AG04450 (cell line): ENCODE measurements at places on chromosomes 7 and 10.

DNA sequence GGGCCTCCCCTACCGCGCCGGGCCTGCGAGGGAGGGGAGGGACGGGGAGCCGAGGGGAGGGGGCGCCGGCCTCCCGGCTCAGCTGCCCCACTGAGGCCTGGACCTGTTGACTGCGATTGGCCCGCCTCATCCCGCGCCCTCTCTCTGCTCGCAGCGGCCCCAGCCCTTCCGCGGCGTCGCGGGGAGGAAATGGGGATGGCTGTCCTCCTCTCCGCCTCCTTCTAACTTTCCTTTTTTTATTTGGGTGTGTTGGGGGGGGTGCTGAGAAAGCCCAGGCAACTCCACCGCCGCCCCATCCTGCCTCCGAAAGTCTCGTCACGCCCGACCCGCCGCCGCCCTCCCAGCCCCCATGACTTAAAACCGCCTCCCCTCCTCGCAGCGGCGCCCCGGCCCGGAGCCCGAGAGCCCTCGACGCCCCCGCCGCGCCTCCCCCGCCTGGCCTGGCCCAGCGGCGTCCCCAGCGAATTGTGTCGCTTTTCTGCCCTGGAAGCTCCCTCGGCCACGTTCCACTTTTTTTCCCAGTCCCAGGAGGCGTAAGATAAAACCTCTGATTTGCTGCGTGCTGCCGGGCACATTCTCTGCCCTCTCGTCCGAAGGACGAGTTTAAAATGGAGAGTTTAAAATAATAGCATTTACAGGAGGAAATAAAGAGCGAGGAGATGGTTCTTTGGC, 842 bp upstream of the SKIDA1 start:
- DNase-seq: no peak

- no peak for DNase-seq
Measured at GRCh38 chr7:17498230-17498629, 199.8 kb downstream of the AHR start.

- no peak for DNase-seq
Measured at GRCh38 chr10:131810805-131811629, 89.8 kb upstream of the PPP2R2D start.

- no peak for DNase-seq
Measured at GRCh38 chr10:29756451-29756850, 121.7 kb upstream of the SVIL start.

DNA sequence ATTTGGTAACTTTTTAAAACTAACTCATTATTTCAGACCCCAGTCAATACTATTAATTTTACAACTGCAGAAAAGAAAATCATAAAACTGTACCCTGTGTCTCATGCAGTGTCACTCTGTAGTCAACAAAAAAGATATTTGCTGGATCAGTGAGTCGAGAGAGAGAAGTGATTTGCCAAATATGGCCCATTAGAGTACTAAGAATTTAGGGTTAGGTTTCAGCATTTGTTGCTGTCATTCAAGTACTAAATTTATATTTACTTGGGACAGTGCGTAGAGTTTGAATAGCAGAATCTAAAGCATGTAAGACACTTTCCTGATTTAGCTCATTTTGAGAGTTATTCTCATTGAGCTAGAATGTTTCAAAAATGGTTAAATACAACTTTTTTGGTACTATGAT, 38.9 kb downstream of the CACNA2D1 start:
- DNase-seq: no peak
